ENCODE measurements at places on chromosomes 3 and 15.

DNA sequence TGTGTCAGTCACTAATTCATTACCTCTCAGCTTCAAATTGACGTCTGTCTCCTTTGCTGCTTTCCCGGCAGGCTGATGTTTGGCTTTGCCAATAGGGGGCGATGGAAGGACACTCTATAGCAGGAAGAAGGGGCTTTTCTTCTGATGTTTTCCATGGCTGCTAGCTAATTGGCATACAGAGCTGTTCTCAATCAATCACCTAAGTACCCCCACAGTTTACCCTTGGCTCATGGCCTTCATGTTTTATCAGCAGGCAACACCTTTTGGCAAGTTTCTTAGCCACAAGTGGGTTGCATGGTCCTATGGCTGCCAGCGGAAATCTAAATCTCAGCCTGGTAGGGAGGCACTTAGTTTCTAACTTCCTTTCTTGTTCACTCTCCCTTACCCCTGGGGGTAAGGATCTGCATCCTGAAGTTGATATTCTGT is 45.0 kb downstream of the ESYT3 start:
- peak; percentile 70 for DNase-seq

DNA sequence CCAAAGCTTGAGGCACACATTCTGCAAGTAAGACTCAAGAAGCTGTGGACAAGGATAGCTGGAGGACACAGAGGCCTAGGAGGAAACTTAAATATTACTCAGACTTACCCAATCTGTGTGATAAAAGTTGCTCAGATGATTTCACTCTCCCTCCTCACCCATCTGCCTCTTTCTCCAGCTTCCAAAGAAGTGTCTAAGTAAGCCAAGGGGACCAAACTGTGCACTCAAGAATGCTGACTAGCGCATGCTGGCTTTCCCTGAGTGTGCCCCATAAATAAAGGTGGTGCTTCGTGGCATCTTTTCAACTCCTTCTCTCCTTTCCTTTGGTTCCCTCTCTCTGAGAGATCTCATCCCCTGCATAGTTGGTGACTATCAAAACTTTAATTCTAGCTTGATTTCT is 211.0 kb upstream of the LMCD1 start:
- no peak for DNase-seq

GRCh38 chr3:21326704-21327475 is 424.1 kb downstream of the ZNF385D start:
- peak; percentile 82 for DNase-seq

GRCh38 chr3:114290911-114291901 is 2.6 kb upstream of the TIGIT start:
- peak; percentile 33 for DNase-seq

GRCh38 chr3:69092030-69092516 is 7.3 kb downstream of the ARL6IP5 start:
- DNase-seq = peak; percentile 57

DNA sequence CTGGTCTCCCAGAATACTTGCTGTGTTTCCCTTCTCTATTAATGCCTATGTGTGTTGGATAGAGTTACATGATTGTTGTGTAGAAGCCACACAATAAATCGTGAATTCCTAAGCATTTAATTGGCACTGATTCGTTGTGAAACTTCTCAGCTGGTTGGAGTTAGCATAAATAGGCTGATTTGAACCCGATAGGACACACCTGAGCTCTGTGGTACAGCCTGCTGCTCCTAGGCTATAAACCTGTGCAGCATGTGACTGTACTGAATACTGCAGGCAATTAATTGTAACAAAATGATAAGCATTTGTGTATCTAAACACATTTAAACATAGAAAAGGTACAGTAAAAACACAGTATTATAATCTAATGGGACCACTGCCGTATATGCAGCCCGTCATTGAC is 4.9 kb downstream of the ACAD11 start:
- no peak for DNase-seq

DNA sequence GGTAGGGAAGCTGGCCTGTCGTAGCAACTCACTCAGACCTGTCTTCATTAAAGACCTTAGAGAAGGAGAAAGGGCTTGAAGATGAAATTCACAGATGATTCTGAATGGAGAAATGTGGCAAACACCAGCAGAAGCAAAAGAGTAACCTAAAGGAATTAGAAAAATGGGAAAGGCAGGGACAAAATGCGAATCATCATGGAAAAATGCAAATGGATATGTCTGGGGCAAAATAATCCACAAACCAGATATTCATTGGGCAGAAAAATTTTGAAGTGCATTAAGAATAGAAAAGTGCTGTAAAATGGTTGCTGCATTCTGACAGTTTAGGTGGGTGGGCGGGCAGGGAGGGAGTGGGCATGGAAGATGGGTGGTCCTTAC is 156.9 kb upstream of the RASGRP1 start:
- peak; percentile 39 for DNase-seq

GRCh38 chr3:15556512-15556911 is 35.0 kb upstream of the COLQ start:
- no peak for DNase-seq

GRCh38 chr3:161969867-161970266 is 473.3 kb downstream of the OTOL1 start:
- DNase-seq = no peak

GRCh38 chr15:69225355-69226022 is 65.1 kb downstream of the GLCE start:
- peak; percentile 20 for DNase-seq

- DNase-seq = no peak
Observed at GRCh38 chr3:110344897-110345767, 726.5 kb upstream of the NECTIN3 start.

DNA sequence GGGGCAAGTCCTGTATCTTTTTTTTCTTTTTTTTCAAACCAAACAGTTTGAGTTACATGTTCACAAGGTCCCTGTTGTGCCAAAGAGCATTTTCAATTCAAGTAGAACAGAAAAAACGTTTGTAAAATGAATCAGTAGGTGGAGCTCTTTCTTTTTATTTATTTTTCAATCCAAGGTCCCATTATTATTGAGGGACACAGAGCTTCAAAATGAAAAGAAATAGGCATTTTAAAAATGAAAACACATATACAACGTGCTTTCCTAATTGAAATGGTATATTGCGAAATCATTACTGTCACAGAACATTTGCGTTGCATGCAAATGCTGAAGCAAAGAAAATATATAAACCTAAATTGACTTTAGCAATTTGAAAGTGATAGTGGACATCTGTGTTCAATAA is 711.0 kb downstream of the MECOM start:
- DNase-seq = peak; percentile 50

- no peak for DNase-seq
Observed at GRCh38 chr3:112874725-112875124, 28.1 kb upstream of the CD200R1L start.

DNA sequence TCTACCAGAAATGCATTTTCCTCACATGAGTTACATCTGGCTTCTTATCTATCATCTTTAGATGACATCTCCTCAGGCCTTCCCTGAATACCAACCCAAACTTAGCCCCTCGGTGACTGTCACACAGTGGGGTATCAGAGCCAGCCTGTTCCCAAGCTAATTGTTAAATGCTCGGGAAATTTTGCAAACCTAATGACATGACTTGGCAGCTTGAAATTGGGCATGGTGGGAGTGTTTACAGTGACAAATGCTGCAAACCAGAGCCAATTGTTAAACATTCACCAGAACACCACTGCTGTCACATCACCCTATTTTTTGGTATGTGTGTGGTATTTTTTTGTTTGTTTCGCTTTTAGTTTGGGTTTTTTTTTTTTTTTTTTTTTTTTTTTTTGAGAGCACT is 130.8 kb downstream of the HCN4 start:
- DNase-seq = no peak

- no peak for DNase-seq
Observed at GRCh38 chr3:65992106-65992505, 46.6 kb downstream of the MAGI1 start.

DNA sequence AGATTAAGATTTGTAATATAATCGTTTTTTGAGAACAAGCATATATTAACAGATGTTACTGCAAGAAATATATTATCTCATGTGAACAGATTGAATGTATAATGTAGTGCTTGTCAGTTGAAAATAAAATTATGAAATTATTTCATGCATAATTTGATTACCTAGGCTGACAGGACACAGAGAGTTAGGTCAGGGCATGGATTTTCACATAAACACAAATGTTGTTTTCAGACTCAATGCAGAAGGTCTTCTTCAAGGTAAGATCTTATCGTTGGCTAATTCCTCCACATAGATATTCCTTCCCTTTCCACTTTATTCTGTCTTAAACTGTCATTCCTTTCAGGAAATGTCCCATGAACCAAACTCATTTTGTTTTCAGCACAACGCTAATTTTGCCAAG is 20.1 kb upstream of the TM4SF1 start:
- no peak for DNase-seq

DNA sequence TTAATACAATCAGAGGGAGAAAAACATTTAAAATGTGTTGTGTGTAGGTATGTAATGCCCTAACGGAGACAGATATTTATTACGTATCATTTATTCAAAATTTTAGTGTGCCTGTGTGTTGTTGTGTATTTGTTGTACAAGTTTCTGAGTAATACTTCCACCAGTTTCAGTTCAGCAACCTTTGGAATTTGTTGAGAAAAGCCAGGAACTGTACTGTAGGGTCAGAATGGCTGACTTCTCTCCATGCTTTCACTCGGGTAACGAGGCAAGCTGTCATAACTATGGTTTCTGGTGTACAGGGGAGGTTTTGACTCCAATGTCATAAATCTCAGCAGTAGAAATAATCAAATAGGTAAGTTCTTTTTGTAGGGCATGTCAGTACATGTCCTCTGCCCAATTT is 23.8 kb upstream of the CNTN6 start:
- DNase-seq = no peak

DNA sequence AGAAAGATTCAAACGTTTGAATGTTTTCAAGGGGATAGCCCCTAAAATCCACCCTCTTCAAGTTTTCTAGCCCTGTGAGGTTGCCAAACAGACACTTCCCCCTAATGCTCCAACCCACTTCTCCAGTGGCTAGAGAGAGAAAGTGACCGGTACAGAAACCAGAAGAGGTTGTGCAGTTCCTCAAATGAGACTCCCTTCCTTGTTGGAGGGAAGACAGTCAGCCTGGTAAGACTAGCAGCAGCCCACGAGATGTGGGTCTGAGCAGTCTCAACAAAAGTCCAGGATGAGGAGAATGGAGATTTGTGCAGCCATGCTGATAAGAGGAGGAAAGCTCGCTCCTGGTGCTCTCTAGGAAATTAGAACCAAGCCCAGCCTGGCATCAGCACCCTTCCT is 222.8 kb upstream of the TPRG1 start:
- no peak for DNase-seq

- DNase-seq = no peak
Observed at GRCh38 chr15:40823572-40824343, 4.8 kb downstream of the PPP1R14D start.

DNA sequence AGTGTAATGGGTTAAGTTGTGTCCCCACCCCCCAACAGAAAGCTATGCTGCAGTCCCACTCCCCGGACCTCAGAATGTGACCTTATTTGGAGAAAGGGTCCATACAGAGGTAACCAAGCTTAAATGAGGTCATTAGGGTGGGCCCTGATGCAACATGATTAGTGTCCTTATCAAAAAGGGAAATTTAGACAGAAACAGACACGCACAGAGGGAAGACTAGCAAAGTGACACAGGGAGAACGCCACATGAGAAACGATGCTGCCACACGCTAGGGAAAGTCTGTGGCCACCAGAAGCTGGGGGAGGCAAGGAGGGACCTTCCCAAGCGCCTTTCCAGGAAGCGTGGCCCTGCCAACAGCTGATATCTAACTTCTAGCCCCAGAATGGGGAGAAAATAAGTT is 65.4 kb downstream of the RPN1 start:
- no peak for DNase-seq

DNA sequence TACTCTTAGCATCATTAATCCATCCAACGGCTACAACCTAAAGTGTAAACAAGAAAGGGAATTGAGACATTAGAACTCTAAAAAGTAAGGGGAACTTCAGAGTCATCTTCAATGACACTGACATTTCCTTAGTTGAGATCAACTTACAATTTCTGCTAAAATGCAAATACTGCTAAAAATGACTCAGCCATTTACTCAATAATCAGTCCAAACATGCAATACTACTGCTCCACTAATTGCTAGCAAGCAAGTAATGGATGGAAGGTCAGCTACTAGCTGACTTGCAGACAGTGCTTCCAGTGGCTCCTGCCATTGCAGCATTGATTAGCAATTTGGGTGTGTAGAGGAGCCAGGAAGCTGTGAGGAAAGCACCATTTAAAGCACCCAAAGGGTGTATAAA is 28.4 kb downstream of the CD200R1L start:
- no peak for DNase-seq

GRCh38 chr3:104460477-104461406 is 906.0 kb upstream of the ALCAM start:
- peak; percentile 56 for DNase-seq

DNA sequence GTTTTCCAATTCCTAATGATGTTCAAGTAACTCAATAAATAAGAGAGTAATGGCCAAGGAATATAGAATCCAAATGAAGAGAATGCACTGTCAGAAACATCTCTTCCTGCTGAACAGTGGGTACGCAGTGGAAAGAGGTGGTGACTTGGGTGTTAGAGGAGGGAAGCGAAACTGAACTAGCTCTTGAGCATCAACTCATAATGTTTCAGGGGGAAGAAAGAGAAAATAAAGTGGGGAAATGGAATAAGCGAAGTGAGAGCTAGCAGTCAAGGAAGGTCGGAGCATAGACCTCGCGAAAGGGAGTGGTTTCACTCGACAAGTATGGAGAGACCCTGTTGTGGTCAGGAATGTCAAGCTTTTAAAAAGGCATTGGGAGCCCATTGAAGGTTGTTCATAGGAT is 309.5 kb downstream of the GAP43 start:
- no peak for DNase-seq

DNA sequence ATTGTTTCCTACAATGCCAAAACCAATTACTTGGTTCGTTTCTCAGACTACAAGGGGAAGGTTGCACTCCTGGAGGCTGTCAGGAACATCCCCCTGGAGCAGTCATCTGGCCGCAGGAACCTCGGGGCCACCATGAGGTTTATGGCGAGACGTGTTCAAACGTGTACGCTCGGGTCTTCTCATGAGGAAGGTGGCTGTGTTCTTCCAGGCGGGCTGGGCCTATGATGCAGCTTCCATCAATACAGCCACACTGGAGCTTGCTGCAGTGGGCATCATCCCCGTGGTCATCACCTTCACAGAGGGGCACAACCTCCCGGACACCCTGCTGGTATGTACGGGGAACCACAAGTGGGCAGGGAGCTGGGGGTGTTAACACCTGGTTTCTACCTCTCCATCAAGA is 94.5 kb upstream of the COL6A5 start:
- DNase-seq = no peak

- peak; percentile 87 for DNase-seq
Observed at GRCh38 chr3:102229062-102229655, 205.7 kb upstream of the ZPLD1 start.

- no peak for DNase-seq
Observed at GRCh38 chr3:33424606-33425452, 15.4 kb downstream of the UBP1 start.

- peak; percentile 46 for DNase-seq
Observed at GRCh38 chr3:61925721-61926120, 364.4 kb downstream of the PTPRG start.

GRCh38 chr3:119333773-119334509 is 39.8 kb downstream of the ARHGAP31 start:
- DNase-seq = no peak

GRCh38 chr3:138455801-138456716 is 21.6 kb downstream of the ESYT3 start:
- DNase-seq = peak; percentile 48
